Thoracic aorta (tissue), 2 donors: ENCODE measurements at places on chromosomes 13 and 19. TPM values are rescaled to one million over a fixed set of nuclear protein-coding genes. Genes with fewer than 3 reads are reported as not detected.

CRLF1 gene
- total RNA-seq: 1,063 TPM

GRCh38 chr19:43574424-43575155 is 737 bp downstream of the XRCC1 start:
- DNase-seq: no peak

DNA sequence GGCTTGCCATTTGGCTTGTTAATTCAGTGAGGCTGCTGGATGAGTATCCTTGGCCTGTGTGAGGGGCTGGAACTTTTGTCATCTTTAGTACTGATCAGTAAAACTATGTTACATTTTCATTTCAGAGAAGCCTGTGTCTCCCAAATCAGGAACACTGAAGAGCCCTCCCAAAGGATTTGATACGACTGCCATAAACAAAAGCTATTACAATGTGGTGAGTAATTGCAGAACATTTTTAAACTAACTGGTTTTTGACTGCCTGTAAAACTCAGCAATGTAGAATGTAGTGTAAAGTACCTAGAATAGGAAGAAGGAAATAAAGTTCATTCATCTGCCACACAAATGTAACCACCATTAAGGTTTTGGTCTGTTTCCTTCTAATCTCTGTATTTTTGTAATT is 87.4 kb upstream of the TEX29 start:
- no peak for DNase-seq

- DNase-seq: no peak
Measured at GRCh38 chr13:113589961-113590339, 5.4 kb downstream of the TFDP1 start.

DNA sequence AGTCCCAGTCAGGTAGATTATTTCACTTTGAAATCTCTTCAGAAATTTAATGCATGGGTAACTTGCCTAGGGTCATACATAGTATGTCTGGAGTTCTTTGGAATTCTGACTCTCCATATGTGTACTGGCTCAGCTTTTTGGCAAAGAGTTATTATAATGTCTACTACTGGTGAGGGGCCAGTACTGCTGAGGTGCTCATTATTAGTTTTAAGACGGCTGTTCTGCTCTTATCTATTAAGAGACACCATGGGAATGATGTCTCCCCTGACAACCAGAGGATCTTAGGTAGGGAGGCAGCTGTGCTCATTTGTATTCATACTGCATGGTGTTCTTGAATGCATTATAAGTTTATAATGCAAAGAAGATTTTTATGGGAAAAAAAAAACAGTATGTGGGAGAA is 184.1 kb downstream of the RGCC start:
- no peak for DNase-seq

GRCh38 chr13:105572401-105572800 is 963.1 kb downstream of the EFNB2 start:
- no peak for DNase-seq

DNA sequence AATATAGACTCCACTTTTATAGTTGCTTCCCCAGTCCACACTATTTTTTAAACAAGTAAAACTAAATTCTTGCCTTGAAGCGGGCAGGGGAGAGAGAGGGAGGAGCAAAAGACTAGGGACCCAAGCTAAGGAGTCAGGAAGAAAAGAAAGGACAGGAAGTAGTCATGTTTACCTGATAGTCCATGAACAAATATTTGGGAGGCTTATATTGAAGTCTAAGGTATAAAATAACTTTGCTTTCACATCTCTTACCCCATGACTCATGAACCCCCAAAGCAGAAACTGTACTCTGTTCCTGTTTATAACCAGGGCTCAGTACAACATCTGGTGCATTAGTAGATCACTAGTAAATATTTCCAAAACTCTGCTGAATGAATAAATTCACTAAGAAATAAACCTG is 67.3 kb downstream of the ZAR1L start:
- no peak for DNase-seq

GPR183 gene
- total RNA-seq: 24.5 TPM

DNA sequence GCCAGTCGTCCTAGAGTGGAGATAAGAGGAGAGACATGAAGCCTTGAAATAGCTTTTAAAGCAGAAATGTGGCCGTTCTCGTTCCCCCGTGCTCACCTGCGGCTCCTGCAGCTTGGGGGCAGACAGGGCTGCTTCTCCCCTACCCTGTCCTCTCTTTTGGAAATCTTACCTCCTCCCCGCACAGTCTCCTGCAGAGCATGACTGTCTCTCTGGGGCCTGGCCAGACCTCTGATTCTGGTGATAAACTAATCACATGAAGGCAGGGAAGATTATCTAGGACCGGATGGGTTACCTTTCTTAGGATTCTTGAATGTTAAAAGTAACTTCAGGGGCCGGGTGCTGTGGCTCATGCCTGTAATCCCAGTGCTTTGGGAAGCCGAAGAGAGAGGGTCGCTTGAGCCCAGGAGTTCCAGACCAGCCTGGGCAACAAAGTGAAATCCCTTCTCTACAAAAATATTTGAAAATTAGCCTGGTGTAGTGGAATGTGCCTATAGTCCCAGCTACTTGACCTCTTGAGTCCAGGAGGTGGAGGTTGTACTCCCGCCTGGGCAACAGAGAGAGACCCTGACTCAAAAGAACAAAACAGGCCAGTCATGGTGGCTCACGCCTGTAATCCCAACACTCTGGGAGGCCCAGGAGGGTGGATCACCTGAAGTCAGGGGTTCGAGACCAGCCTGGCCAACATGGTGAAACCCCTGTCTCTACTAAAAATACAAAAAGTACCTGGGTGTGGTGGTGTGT is 8.1 kb downstream of the CEBPA start:
- DNase-seq: no peak

MEIS3 gene
- total RNA-seq: 6.4 TPM

DNA sequence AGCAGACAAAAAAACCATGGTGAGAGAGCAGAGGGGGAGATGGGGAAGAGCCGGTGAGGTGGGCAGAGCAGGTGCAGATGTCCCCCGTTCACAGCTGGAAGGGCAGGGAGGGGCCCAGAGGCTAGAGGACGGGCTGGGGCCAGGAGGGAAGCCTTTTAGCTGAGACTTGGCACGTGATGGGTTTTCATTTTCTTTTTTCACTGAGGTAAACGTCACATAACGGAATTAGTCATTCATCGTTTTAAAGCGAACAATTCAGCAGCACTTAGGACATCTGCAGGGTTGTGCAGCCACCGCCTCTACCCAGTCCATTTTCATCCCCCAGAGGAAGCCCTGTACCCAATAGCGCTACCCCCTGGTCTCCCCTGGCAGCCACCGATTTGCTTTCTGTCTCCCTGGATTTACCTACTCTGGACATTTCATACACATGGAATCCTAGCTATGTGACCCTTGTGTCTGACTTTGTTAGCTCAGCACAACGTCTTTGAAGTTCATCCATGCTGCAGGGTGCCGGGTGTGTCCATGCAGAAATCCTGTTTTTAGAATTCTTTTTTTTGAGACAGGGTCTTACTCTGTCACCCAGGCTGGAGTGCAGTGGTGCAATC is 16.0 kb upstream of the EMC10 start:
- DNase-seq: no peak

ZNF568 gene
- 9.2 TPM for total RNA-seq

- no peak for DNase-seq
Measured at GRCh38 chr19:12783291-12783848, 7.9 kb upstream of the JUNB start.
